ENCODE measurements at places on chromosomes 11 and 22. TPM values are rescaled to one million over a fixed set of nuclear protein-coding genes. Genes with fewer than 3 reads are reported as not detected.

Gene OR8D1
- polyA plus RNA-seq, result not detected

DNA sequence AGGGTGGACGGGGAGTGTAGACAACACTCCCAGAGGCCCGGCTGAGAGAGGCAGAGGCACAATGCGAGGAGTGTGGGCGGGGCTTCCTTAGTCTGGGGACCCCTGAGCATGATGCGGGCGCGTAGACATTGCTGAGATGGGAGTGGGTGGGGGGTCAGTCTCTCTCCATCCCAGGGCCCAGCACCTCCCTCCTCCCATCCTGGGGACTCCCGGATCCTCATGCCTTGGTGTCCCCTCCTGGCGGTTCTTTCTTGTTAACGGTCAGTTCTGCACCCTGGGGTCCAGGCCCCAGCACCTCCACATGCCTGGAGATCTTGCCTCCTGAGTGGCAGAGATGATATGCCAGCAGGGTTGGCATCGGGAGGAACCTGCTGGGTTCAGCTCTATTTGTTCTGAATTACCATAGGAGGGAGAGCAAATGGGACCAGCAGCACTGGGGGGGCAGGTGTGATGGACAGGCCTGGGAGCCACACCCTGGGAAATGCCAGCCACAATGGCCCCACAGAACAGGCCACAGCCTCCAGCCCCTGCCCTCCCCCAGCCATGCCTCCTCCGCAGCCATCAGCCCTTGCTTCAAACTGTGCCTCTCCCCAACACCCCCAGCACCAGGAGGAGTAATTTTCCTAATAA, 55.7 kb downstream of the RTL6 start:
- no peak for DNase-seq

GRCh38 chr11:62792202-62792575, 383 bp upstream of the TMEM223 start:
- no peak for DNase-seq

DNA sequence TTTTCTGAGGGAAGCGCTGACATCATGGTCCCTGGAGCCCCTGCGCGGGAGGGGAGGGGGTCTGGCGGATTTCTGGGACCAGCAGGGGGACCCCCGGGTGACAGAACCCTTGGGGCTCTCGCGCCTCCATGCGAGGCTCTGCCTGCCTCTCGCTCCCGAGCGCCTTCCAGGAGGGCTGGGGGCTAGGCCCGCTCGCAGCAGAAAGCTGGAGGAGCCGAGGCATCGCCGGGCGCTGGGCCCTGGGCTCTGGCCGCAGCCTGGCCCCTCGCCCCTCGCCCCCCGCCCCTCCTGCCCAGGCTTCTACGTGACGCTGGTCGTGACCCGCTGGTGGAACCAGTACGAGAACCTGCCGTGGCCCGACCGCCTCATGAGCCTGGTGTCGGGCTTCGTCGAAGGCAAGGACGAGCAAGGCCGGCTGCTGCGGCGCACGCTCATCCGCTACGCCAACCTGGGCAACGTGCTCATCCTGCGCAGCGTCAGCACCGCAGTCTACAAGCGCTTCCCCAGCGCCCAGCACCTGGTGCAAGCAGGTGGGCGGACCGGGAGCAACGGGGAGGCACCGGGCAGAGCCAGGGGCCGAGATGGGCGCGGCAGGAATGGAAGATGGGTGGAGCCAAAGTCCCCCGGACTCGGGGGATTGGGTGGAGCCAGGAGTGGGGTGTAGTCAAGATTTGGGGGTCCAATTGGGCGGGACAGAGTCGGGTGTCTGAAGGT, 5.4 kb downstream of the BEST1 start:
- no peak for DNase-seq

DNA sequence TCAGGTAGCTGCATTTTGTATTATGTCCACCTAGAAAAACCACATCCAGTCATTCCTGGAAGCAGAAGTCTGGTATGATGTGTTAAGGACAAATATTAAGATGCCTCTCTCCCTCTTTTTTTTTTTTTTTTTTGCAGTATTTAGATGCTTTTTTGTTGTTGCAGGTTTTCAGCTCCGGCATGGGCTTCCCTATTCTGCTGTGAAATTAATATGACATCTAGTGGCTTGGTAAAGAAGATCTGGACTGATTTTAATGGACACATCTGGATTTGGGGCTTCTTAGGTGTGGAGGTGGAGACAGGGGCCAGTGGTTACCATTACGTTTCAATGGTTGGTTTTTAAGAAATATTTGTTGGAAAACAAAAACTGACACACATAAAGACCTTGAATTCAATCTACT, 47.5 kb upstream of the RASSF10 start:
- DNase-seq, result no peak

- no peak for DNase-seq
These were observed 17.3 kb upstream of the MMP13 start for GRCh38 chr11:102972853-102973252.

GRCh38 chr22:29816128-29816527, 21.9 kb downstream of the ASCC2 start:
- DNase-seq, result no peak
